Ecto neural progenitor cell (in vitro differentiated cells): ENCODE measurements at places on chromosomes 16 and 17.

DNA sequence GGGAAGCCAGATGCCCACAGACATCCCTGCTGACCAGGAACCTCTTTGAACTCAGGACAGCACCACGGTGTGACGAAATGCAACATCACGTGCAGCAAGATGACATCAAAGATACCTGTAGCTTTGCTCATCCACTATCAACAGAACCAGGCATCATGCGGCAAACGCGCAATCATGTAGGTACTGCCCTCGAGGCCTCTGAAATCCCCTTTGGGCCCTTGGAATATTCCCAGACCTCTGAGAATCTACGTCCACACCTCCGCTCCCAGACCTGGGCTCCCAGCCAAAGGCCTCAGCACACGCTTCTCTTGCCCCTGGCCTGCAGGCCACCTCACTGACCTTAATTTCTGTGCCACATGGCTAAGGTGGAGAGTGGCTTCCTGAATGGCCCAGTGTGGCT is 7.3 kb downstream of the CX3CL1 start:
- DNase-seq: no peak

- DNase-seq: peak; percentile 84
These were observed 1.5 kb downstream of the NDRG4 start for GRCh38 chr16:58501242-58502131.

GRCh38 chr16:12611006-12611477 is 192.6 kb downstream of the CPPED1 start:
- no peak for DNase-seq

DNA sequence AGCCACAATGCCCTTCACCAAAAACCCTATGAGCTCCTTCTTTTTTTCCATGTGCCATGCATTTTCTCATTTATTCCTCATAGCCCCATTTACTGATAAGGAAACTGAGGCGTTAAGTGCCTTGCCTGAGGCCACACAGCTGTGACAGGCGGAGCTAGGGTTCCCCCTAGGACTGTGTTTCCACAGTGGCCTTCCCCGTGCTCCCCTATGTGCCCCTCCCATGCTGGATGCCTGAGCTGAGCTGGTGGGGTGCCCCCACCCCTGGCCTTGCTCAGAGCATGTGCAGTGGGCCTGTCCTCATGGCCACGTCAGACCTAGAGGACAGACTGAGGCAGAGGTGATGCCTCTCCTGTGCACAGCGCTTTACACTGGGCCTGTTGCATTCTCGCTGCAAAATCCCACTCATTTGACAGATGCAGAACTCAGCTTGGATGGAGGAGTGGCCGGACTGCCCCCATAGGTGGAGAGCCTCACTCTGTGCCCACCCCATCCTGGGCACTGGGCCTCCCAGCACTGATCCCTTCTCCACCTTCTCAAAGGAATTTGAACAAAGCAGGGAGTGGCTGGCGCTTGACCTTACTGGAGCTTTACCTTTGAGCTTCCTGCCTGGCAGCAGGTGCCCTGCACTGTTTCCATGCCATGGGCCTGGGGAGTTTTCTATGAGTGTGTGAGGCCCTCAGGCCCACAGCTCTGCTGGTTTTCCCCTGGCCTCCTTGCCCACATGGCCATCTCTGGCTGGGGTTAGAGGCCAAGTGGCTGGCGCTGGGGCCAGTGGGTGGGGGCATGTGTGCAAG is 2.6 kb downstream of the MAP2K3 start:
- no peak for DNase-seq

GRCh38 chr17:3282901-3283300 is 15.3 kb downstream of the OR3A1 start:
- DNase-seq: no peak

DNA sequence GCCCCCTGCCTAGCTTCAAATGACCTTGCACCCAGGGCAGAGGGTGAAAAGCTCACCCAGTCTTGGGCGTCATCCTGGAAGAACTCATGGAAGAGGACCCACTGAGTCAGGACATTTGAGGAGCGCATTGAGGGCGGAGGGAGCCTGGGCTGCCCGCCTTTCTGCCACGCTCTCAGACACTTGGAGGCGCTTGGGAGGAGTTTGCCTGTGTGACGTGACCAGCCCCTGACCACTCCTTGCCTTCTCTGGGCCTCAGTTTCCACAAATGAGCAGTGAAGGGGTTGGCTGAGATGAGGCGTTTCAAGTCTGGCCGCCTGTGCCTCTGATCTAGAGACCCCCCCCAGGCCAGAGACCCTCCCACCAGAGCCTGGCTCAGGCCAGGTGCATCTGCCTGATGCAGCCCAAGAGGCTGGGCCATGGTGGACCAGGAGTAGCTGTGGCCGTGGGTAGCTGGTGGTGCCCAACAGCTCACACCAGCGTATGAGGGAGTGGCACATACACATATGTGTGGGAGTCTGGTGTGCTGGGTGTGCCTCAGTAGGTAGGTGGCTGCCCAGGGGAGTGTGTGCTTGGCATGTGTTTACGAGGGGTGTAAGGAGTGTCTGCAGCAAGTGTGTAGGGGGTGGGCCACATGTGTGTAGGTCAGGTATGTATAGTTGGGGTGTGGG is 80.2 kb upstream of the TOB1 start:
- peak; percentile 52 for DNase-seq

GRCh38 chr16:14300705-14301168 is 229.6 kb downstream of the MRTFB start:
- peak; percentile 65 for DNase-seq

DNA sequence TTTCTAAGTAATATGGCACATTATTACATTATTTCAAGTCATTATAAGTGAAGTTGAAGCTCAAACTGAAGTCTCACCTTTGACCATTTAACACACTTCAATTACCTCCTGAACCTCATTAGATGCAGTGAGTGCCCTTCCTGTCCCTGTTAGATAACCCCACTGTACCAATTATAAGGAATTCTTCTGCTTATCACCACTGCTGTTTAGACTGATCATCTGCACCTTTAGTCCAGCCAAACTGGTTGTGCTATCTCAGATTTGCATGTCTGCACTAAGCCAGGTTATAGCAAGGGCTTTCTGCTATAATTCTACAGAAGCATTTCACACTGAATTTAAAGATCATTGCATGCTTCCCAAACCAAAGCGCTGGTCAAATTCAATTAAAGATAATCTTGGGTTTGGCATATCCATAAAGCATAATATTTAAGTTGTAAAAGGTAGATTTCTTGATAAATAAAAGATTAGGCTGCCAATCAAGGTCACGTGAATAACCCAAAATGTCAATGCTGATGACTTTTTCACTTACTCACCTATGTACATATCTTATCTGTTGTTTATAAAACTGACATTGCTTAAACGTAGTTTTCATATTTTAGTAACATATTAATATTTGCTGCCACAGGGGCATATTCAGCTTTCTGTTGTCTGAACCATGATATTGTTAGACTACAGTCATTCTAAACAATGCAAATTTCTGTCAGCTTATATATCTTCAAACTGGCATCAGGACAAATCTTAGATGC is 11.9 kb downstream of the ITFG1 start:
- DNase-seq: no peak

- no peak for DNase-seq
These were observed 88.8 kb downstream of the MGAT5B start for GRCh38 chr17:76956846-76957540.

DNA sequence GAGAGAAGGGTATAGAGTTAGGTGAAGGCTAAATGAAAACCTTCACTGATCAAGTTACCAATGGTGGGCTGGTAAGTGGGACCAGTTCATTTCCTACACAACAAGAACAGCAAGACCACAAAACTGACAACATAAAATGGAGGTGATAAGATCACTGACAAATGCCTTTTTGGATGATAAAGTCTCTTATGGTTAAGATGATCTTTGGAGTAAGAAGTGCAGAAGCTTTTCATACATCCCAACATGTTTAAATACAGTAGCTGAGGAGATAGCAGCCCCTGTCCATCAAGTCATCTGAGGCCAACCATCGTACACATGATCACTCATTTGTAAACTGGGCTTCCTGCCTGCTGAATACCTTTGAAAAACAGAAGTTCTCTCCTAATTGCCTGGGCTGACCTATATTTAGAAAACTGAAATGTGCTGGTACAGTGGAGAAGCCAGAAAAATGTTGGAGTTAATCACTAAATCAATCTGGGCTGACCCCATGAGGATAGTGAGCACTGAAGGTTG is 259.0 kb upstream of the ZFHX3 start:
- no peak for DNase-seq

GRCh38 chr17:79985943-79986391 is 49.7 kb downstream of the TBC1D16 start:
- DNase-seq: no peak

GRCh38 chr16:1367486-1368174 is 15.9 kb downstream of the GNPTG start:
- DNase-seq: no peak

DNA sequence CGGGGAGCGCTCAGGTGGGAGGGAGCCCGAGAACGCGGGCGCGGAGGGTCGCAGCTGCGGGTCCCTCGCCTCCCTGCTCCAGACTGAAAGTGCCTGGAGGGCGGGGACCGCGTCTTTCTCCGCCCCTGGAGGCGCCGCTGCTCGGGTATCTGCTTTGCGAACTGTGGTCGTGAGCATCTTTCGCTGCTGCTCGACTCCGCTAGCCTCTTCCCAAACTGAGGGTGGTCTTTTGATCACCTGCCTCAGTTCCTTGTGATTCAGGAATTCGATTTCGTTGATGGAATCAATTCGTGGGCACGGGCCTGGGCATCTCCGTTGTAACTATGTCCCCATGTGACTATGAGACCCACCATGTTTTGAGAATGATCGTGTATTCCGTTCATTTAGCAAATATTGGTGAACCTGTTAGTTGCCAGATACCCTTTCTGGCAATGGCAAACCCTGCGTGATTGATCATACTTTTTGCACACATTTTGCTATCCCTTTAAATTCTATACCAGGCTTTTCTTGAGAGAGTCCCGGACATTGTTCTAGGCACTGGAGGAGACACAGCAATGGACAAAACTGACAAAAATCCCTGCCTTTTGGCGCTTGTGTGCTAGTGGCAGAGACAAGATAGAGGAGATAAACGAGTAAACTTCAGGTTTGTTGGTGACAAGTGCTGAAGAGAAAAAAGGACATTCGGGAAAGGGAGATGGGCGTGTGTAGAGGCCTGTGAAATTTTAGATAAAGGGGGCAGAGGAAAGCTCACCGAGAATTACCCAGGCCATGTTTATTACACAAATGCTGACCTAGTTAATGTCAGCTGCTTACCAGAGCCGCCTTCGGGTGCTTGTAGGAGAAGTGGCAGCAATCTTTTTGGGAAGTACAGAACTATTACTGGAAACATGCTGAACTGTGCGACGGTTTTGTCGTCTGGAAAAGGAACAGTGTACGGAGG is 948 bp downstream of the UTP18 start:
- DNase-seq: no peak

DNA sequence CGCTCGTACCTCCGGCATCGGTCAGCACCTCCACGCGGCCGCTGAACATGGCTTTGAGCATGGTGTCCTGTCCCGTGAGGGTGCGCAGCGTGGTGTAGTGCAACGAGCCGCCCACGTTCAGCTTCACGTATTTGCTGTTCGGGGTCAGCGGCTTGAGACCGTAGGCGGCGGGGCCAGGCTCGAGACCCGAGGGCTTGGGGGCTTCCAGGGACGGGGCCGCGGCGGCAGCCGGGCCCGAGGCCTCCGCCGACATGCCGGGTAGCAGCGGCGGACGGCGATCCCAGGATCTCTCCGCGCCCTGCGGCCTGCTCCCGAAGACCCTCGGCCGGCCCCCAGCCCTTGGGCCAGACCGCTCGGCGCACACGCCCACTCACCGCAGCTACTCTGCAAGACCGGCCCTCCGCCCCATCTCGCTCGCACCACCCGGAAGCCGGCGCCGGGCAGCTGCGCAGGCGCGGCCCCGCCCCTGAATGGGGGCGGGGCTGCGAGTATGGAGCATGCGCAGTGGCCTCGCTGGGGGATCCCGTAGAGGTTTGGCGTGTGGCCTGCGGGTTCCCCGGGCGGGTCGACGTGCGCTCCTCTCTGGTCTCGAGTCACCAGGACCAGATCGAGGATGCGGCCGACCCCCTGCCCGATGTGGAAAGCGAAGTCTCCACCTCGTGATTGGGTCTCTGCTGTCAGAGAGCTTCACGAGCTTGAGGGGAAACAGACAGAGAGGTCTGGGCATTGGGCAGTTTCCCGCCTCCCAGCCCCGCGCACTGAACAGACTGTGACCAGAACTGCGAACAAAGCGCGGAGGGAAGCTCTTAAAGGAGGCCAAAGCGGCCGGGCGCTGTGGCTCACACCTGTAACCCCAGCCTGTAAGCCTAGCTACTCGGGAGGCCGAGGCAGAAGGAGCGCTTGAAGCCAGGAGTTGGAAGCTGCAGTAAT is at the start of gene KCTD13:
TSS of gene KCTD13 (minus strand) at position 446 of the 930 bp plus-strand sequence. CDS start at position 253, 193 bp downstream.
- DNase-seq: peak; percentile 98

GRCh38 chr17:73145641-73146040 is 19.2 kb upstream of the SSTR2 start:
- DNase-seq: no peak

DNA sequence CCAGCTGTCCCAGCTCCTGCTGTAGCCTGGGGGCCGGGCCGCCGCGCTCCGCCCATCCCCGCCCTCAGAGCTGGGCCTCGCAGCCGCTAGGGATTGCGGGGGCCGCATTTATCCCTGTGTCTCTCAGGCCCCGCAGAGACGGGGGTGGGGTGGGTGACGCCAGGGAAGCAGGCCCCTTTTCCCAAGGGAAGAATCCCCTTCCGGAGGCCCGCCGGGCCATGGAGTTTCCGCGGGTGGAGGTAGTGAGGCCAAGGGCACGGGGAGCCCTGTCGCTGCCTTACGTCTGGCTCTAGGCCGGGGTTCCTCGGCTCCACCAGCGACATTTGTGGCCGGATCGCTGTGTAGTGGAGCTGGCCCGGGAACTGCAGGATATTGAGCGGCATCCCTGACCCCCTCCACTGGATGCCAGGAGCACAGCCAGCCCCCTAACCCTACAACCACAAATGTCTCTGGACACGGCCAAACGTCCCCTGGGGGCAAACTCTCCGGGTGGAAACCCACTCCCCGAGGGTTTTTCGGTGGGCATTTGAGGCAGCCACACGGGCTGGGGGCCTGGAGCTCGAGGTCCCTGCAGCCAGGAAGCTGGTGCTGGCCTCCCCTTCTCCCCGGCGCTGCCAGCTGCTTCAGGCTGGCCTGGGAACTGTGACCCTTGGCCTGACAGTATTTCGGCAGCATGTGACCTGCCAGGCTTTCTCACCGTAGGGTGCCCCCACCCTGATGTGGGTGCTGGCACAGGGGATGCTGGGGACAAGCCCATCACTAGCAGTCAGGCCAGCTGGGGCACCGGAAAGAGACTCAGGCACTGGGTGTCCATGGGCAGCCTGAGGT is 12.0 kb upstream of the CD300A start:
- DNase-seq: peak; percentile 99

- DNase-seq: no peak
These were observed 2.3 kb downstream of the RSAD1 start for GRCh38 chr17:50480854-50481490.

DNA sequence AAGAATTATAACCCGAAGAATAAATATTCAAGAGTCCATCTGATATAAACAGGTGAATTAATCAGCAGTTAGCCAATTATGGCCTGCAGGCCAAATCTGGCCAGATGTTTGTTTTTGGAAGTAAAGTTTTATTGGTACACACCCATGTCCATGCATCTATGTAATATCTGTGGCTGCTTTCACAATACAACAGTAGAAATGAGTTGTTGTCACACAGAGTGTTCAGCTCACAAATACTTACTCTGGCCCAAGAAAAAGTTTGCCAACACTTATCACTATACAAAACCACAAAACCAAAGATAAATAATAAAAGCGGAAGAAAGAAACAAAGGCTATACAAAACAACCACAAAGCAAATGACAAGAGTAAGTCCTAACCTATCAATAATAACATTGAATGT is 109.4 kb downstream of the CDYL2 start:
- DNase-seq: no peak

- DNase-seq: no peak
These were observed 24.5 kb upstream of the MAPT start for GRCh38 chr17:45869676-45870341.

GRCh38 chr16:52572656-52573055 is 25.7 kb upstream of the TOX3 start:
- DNase-seq: no peak

- DNase-seq: no peak
These were observed 81.9 kb downstream of the KCNJ18 start for GRCh38 chr17:21774263-21774662.
